IMR-90 (cell line): ENCODE measurements at places on chromosomes 1 and 21. TPM values are rescaled to one million over a fixed set of nuclear protein-coding genes. Genes with fewer than 3 reads are reported as not detected.

GRCh38 chr1:58059789-58060188 is 486.7 kb downstream of the OMA1 start:
- no peak for DNase-seq
- no peaks in the 10 kb centered on the region for H3K36me3 ChIP-seq
- H3K4me3 ChIP-seq, result no peak overlapping the region
- no peaks in the 10 kb centered on the region for H3K27me3 ChIP-seq

- no peaks in the 10 kb centered on the region for H3K27me3 ChIP-seq
- no peaks in the 10 kb centered on the region for H3K36me3 ChIP-seq
These were observed 218.1 kb downstream of the USH2A start for GRCh38 chr1:216205176-216205575.

GRCh38 chr1:226977643-226978431 is 37.7 kb downstream of the COQ8A start:
- H3K27ac ChIP-seq, result no peak overlapping the region
- H3K27me3 ChIP-seq, result no peaks in the 10 kb centered on the region
- no peak overlapping the region for H3K4me3 ChIP-seq
- H3K36me3 ChIP-seq, result no peaks in the 10 kb centered on the region; the same call in 1 of the 2 replicates

Gene NBPF4
- total RNA-seq, result not detected in 2 replicates

Gene GABPA
- total RNA-seq, result 17.0 and 26.4 TPM in 2 replicates

Gene SCYL3
- total RNA-seq, result 6.7 and 8.4 TPM in 2 replicates

Gene NBL1
- total RNA-seq, result 12.5 and 14.0 TPM in 2 replicates
